ENCODE measurements at places on chromosomes 13 and 19. TPM values are rescaled to one million over a fixed set of nuclear protein-coding genes. Genes with fewer than 3 reads are reported as not detected.

Gene MEDAG
- 1.7 TPM for total RNA-seq

- no peak for DNase-seq
These were observed 51.4 kb upstream of the ITM2B start for GRCh38 chr13:48181482-48182145.

DNA sequence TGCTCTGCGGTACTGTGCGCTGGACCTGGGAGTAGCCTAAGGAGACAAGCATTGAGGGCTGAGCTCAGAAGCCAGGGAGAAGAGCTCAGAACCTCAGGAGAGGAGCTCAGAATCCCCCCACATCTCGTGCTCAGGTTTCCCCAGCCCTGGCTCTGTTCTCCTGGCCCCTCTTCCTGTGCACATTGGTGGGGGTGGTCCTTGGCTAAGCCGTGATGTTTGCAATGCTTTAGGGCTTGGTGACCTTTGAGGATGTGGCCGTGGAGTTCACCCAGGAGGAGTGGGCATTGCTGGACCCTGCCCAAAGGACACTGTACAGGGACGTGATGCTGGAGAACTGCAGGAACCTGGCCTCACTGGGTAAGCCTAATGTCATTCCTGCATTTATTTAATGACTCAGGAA lies 6.6 kb downstream of the ZNF557 start:
- DNase-seq = peak; percentile 9

Gene UBE2M
- 64.0 TPM for total RNA-seq

DNA sequence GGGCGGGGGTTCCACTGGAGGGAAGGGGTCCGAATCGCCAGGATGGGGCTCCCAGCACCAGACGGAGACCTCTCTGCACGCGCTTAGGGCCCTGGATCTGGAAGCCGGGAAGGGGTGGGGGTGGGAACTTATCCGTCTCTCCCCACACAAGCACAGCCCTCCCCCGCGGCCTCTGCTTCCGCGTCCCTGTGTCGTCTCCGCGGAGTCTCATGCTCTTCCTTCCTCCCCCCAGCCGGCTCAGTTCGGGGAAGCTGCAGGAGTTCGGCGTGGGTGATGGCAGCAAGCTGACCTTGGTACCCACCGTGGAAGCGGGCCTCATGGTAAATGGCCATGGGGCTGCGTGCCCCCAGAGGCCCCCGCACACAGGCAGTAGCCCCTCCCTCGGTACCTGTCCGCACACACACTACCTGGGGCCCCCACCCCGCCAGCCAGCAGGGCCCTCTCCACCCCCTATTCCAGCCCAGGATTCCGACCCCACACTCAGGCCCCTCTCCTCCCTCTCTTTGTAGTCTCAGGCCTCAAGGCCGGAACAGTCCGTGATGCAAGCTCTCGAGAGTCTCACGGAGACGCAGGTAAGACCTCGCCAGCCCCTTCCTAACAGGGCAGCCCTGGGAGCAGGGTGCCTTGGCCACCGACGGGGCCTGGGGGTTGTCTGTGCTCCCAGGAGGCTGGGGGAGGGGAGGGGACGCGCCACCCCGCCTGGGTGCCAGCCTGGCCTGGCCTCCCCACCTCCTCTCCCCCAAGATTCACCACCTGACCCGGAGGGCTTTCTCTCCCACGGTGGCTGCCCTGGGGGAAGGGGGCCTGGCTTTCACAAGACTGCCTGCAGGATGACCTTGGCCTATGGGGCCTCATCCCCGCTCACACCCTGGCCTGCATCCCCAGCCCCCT lies 3.2 kb downstream of the MIDN start:
- DNase-seq = peak; percentile 78

- DNase-seq = no peak
These were observed 615.3 kb upstream of the SLITRK1 start for GRCh38 chr13:84497613-84498012.

Gene ZSCAN18
- total RNA-seq = 111 TPM

Gene ADGRE2
- total RNA-seq = 5.1 TPM

Gene NACC1
- total RNA-seq = 72.0 TPM

DNA sequence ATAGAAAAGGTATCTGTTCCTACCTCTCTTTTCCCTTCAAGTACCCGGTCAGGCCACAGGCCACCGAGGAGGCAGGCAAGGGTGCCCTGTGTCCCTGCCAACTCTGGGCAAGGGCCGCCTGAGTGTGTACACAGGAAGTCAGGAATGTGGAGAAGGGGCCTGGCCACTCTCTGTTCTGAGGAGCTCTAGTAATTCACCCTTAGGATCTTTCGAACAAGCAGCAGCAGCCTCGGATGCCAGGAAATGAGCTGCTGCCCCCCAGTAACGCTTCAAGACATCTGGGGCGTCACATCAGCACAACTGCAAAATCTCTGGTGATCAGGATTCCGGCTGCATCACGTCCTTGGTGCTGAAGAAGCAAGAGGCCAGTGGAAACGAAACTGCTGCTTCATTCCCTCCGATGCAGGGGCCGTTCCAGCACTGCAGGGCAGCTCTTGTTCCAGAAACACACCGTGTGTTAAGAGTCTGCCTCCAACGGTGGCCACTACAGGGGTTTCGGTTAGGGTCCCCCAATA lies 2.0 kb downstream of the RAB20 start:
- peak; percentile 73 for DNase-seq

- peak; percentile 90 for DNase-seq
These were observed at the start of gene ZNF665 for GRCh38 chr19:53192771-53193534. Gene ZNF665 (minus strand): TSS chr19:53193358. CDS start chr19:53182898, 10,460 bp downstream.

DNA sequence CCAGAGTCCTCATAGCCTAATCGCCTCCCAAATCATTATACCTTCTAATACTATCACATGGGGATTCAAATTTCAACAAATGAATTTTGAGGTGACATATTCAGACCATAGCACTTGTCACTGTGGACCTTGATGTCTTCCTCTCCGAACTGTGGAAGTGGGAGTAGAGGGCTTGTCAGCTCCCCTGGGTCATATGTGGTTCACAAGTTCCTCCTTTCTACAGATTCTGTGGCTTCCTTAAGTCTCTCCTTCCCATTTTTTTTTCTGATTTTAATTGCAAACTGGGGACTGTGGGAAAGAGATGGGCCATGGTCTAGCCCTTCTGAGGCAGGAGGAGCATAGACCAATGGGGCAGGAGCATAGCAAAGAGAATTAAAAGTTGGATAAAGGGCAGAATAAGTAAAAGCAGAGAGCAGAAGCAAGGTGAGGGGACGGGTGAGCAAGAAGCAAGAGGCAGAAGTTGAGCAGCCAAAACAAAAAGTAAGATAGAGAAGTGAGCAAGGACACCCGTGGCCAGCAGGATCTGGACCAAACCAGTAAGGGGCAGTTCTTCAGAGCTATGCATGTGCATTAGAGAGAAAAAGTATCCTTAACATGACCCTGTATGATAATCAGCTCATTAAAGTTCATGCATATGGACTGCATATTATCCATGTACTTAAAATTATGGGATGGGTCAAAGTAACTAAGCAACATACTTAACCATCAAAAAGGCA lies 2.6 kb upstream of the SIGLEC7 start:
- no peak for DNase-seq

DNA sequence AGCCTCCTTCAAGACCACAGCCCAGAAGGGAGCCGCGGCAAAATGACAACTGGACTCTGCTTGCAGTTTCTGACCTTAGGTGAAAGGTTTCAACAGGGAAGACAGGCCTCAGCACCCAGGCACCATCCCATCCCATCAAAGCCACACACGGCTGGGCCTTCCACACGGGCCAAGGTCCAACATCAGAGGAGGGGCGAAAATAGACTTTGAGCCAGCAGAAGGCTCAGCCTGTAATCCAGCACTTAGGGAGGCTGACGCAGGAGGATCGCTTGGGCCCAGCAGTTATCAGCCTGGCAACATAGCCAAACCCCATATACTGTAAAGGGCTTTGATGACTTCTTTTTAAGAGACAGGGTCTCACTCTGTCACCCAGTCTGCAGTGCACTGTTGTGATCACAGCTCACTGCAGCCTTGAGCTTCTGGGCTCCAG lies 26.8 kb upstream of the TINCR start:
- no peak for DNase-seq

- no peak for DNase-seq
These were observed 561 bp upstream of the GJA3 start for GRCh38 chr13:20161275-20161950.

DNA sequence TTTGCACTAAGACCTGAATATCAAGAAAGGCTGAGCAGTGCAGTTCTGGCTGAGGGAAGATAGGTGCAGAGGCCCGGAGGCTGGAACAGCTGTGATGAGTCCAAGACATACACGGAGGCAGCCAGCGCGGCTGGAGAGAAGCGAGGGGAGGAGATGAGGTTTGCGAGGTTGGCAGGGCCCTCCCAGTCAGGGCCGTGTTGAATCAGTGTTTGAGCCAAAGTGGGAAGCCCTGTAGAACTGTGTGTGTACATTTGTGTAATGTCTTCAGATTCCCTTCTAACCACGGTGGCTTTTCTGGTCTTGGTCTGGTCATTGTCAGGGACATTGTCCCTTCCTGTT lies 34.9 kb downstream of the PAK4 start:
- peak; percentile 60 for DNase-seq

- no peak for DNase-seq
These were observed 201.7 kb downstream of the ABCC4 start for GRCh38 chr13:95099541-95099940.

DNA sequence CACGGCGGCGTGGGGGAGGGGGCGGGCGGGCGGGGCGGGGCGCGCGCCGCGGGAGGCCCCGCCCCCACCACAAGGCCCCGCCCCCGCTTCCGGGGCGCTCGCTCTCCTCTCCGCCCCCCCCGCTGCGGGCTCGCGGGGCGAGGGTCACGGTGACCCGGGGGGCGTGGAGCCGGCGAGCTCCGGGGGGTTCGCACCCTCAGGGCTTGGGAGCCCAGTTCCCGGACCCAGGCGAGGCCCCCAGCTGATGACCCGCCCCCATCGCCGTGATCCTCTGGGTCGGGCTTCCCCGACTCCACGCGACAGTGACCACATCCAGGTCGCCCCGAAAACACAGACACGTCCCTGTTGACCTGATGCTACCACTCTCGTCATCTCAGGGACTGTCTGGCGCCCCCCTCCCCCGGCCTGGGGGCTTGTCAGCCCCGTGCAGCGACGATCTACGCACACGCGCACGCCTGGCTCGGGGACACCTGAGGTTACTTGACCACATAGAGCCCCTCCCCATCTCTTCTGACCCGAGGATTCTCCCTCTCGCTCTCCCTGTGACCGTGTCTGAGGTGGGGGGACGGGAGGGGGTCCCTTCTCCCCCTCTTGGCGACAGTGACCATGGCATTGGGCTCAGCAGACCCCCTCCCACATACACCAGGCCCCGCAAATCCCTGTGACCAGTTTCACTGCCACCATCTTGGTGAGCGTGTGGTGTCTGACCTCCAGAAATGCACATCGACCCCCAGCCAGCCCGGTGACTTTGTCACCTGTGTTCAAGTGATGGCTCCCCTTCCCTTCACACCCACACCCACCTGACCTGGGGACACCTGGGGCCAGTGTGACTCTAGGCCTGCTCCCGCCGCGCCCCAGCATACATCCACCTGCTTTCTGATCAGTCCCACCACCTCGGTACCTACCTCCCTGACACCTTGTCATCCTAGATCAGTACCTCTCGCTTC lies 670 bp downstream of the MAP2K7 start:
- DNase-seq = peak; percentile 43

Gene LILRA1
- total RNA-seq = 1.9 TPM

DNA sequence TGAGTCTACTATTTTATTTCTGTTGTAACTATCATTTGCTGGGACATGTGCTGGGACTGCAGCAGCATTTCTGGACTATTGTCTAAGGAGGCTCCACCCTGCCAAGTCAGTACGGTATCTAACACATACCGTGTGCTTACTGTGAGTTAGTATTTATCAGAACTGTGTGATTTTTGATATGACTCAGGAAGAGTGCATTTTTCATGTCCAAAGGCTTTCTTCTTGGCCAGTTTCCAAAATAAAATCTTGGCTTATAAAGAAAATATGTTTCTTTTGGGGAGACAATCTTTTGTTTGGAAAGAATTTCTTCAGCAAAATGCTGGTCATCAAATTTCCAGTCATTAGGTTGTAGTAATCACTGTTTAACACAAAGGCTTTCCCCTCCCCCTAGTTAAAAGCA lies 11.6 kb downstream of the PARP4 start:
- DNase-seq = no peak

Gene CDADC1
- total RNA-seq = 9.4 TPM

Gene DCT
- total RNA-seq = 0.55 TPM

GRCh38 chr19:55738302-55738701 lies at the start of gene NLRP9:
Gene NLRP9 (minus strand): TSS chr19:55738402. CDS start chr19:55738374, 28 bp downstream.
- no peak for DNase-seq

DNA sequence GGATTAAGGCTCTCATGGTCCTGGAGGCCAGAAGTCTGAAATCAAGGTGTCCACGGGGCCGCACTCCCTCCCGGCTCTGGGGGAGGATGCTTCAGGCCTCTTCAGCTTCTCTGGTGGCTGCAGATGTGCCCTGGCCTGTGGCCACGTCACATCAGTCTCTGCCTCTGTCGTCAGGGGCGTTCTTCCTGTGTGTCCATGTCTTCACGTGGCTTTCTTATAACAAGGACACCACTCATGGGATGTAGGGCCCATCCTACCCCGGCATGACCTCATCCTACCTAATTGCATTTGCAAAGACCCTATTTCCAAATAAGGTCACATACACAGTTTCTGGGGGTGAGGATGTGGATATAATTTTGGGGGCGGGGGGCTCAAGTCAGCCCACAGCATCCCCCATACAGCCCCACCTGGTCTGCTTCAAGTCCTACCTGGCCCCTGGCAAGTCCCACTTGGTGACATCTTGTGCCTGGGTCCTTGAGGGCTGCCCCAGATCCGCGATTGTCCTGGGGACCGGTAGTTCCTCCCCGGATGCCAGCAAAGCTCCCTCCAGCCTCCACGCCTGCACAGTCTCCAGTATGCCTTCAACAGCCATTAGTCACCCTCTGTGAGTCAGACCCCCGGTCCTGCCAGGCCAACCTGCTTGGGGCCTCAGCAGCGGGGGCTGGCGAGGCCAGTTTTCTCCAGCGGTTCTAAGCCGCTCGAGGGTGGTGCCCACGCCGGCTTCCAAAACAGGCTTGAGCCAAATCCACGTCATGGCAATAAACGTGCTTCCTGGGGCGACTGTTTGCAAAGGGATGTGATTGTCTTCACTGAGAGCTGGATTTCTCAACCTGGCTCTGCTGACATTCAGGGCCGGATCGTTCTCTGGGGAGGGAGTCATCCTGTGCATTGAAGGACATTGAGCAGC lies 32.2 kb downstream of the MYO9B start:
- DNase-seq = peak; percentile 65

DNA sequence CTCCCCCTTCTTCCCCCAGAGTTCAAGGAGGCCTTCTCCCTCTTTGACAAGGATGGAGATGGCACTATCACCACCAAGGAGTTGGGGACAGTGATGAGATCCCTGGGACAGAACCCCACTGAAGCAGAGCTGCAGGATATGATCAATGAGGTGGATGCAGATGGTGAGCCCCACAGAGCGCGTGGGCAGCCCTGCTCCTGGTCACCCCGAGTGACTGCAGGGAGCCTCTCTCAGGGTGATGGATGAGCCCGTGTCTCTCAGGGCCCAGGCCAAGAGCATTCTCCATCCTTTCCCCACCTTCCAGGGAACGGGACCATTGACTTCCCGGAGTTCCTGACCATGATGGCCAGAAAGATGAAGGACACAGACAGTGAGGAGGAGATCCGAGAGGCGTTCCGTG lies 7.0 kb downstream of the CALM3 start:
- DNase-seq = no peak

Gene ING1
- 18.6 TPM for total RNA-seq

Measured in mucosa of gallbladder (tissue), 1 donor.